ENCODE measurements at places on chromosomes 16 and 17.

- DNase-seq = no peak
Observed at GRCh38 chr17:17703140-17703919, 22.1 kb downstream of the RAI1 start.

DNA sequence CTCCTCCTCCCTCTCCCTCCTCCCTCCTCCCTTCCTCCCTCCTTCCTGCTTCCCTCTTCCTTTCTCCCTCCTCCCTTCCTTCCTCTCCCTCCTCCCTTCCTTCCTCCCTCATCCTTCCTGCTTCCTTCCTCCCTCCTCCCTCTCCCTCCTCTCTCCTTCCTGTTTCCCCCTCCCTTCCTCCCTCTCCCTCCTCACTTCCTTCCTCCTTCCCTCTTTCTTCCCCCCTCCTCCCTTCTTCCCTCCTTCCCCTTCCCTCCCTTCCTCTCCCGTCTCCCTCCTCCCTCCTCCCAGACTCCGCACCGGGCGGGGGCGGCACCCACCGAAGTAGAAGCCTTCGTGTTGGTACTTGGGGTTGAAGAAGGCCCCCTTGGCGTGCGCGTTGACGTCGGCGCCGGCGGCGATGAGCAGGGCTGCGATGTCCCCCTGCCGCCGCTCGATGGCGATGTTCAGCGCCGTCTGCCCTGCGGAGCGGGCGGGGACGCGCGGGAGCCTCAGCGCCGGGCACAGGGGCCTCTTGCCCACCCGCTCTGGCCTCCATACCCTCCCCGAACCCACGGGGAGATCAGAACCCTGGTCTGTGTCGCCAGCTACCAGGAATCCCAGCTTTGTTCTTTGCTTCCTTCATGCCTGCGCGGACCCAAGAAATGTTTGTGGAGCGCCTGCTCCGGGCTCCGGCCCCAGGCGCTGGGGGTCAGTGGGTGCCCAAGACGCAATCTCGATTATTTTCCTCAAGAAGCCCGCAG is 22.2 kb downstream of the TRPV3 start:
- peak; percentile 77 for DNase-seq

- DNase-seq = no peak
Observed at GRCh38 chr17:78381601-78382232, 3.3 kb downstream of the PGS1 start.

- DNase-seq = no peak
Observed at GRCh38 chr16:5642436-5642835, 544.8 kb upstream of the EEF2KMT start.

DNA sequence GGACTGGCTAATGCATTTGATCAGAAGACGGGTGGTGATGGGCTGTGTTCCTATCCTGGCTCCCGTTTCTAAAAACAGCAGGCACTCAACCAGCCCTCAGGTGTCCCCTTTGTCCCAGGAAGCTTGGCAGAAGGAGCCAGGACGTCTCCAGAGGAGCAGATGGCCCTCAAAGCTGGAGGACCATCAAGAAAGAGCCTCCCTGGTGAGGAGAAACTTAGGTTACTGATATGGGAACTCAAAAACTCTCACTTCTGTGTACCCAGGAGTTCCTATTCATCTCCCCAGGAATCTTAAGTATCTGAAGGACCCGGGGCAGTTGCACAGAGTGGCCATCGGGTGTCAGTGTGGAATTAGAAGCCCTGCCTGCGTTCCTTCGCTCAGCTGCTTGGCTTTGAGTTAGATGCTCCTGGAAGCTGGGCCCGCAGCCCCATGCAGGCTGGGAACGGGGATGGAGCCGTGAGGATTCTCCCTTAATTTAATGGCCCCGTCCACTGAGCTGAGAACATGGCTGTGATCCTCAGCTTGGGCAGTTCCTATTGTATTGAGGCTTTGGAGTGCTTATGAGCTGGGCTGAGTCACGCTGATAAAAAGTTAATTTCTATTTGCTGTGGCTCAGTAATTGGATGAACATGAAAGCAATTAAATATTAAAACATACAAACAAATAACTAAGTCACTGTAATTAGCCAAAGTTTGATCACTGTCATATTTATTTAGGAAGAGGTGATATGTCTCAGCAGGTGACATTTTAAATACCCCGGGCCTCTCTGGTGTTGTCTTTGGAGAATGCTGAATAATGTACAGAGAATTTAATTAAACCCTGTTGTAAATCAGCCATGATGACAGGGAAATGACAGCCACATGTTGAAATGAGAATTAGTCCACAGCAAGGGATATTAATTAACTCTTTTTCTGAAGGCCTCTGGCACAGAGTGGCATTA is 402.1 kb downstream of the SEC14L1 start:
- peak; percentile 87 for DNase-seq
